Choroid plexus epithelial cell (primary cell): ENCODE measurements at places on chromosomes 1 and 21.
A peak's percentile ranks its signal among the peaks of the same experiment; 100 is the strongest.

- DNase-seq: no peak
Measured at GRCh38 chr1:229186373-229187056, 84.4 kb upstream of the RAB4A start.

- DNase-seq: no peak
Measured at GRCh38 chr1:33548721-33549120, 76.3 kb downstream of the ZSCAN20 start.

GRCh38 chr1:225871359-225872074 is 10.7 kb downstream of the TMEM63A start:
- DNase-seq: no peak

GRCh38 chr1:62299426-62300200 is 19.6 kb downstream of the KANK4 start:
- peak; percentile 13 for DNase-seq

GRCh38 chr21:27164208-27165177 is 197.6 kb upstream of the ADAMTS5 start:
- DNase-seq: no peak

GRCh38 chr1:185305419-185305818 is 11.6 kb downstream of the IVNS1ABP start:
- no peak for DNase-seq

DNA sequence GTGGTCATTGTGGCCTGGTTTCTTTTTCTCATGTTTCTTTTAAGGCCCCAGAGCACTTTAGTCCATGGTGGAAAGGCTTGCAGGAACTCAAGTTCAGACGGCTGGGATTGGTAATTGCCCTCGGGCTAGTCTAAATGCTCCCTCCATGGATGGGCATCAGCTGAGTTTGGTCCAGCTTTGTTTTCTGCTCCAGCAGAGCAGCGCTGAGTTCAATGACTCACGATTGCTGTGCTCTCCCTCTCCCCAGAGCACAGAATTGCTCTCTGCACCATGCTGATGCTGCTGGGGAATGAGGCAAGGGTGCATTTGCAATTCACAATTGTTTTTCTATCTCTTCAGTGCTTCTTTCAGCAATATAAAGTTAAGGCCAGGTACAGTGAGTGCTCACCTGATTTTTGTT is 1.8 kb upstream of the OR2T6 start:
- no peak for DNase-seq

DNA sequence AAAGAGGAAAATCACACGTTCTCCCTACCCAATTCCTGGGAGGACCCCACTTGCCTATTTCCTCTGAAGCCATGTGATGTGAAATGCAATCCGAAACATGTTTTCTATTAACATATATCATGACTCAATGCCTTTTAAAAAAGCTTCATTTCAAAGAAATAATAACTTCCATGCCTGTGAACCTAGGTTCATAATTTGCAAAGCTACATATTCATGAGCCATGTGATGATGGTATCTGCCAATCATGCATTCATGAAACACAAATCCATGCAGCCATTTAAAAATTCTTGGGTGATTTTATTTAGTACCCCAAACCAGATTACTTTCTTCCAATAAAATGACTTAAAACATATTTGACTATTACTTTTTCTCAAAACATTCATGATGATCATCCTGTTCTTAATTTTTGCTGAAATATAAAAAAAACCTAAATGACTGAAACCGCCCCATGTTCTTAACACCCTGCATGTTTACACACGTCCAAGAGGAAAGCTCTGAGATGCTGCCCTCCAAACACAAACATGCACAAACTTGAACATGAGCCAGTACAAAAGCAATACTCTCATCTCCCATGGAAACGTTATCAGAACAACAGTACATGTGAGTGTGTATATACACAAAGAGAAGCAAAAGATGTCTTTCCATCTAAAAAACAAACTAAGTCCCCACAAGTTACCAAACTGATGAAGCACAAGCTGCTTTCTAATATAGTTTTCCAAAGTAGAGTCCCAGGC is 140.1 kb downstream of the TGFBR3 start:
- peak; percentile 29 for DNase-seq
